ENCODE measurements at places on chromosomes 11 and 22.

- no peak for DNase-seq
Observed at GRCh38 chr11:69574608-69575255, 66.2 kb upstream of the CCND1 start.

GRCh38 chr11:1568441-1568911, 3.6 kb downstream of the DUSP8 start:
- no peak for DNase-seq

DNA sequence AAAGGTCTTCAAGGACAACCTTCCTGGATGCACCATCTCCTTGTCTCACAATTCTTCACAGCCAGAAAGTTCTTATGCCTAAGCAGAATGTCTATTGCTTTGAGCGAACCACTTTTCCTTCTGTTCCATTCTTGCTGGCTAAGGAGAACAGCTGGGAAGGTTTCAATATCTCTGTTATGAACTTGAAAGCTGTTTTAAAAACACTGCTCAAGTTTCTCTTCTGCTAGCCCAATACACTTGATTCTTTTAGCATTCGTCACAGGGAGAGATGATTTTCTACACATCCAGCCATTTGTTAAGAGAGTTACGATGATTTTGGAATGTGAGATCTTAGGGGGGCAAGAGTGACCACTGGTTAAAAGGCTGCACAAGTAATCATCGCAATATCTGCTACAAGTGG, 249.3 kb downstream of the KIRREL3 start:
- DNase-seq = no peak

DNA sequence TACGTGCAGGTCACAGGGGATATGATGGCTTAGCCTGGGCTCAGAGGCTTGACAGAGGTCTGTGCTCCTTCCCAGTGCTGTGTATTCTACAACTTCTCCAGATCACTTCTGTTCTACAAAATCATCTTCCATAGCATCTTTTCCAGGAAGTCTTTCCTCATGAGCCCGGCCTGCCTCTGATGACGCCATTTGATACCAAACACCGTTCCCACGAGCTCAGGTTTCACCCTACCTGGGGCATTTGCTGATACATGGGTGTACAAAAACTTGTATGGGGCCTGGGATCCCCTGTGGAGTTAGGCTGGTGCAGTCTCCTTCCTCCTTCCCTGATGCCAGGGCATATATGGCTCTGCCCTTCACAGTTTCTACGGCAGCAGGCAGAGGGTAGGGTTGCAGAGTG, 78.7 kb downstream of the NECTIN1 start:
- no peak for DNase-seq

GRCh38 chr11:61041755-61042518, 60.4 kb upstream of the CD5 start:
- no peak for DNase-seq

GRCh38 chr22:31492151-31492550, 2.5 kb upstream of the EIF4ENIF1 start:
- DNase-seq = no peak

DNA sequence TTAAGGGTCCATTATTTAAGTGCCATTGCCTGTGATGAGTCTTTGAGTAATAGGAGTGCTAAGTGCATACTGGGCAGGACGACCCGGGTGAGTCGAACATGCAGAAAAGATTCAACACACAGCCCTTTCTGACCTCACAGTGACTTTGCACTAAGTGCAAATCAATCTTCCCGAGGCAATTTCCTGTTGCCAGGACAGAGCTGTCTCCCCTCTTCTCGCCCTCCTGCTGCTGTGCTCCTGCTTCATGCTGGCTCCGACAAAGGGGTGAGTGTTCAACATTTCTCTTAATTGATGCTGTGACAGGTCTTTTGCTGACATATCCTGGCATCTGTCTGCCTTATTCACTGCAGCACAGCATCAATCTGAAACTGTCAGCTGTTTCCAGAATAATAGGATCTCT, 42.0 kb downstream of the MCHR1 start:
- no peak for DNase-seq

DNA sequence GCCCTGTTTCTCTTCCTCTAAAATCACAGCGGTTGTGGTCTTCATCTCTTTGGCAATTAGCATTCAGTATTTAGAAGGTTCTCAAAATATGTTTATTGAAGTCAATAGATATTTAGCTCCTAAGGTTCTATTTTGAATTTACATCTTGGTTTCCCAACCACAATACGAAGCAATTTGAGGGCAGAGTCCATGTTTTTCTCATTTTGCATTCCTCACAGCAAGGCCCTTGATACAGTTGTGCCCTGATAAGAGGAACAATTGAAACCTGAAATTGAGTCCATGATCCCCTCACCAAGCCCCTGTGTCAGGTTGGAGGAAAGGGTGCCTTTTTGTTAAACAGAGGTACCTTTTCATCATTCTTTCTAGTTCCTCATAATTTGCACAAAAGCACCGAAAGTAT, 131.5 kb downstream of the CCDC81 start:
- no peak for DNase-seq

DNA sequence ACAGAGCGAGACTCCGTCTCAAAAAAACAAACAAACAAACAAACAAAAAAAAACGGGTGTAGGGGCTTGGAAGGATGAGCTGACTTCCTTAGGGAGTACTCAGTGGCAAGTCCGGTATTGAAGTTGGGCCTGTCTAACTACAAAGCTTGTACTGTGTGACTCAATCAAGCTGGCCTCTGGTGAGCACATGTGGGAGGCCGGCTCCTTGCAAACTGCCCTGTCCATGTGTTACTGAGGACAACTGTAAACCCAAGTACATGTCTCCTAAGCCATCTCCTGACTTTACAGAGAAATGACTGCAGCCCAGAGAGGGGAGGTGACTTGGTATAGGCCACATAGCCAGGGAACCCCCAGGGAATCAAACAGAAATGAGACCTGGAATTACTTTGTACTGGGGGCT, 11.6 kb downstream of the RIBC2 start:
- no peak for DNase-seq

DNA sequence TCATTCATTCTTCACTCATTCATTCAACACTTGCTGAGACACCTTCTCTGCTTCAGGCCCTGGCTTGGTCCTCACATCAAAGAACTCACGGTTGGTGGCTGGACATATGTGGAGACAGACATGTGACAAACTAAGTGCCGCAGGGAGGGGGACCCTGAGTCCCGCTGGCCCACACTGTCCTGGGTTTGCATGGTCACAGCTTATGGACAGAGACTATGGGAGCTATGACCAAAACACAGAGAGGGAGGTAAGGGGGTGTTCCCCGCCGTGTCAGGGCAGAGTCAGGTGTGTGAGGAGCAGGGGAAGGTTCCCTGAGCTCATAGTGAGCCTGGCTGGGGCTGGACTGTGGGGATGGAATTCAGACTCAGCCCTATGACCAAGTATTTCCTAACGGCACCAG, 123.1 kb downstream of the MPPED1 start:
- no peak for DNase-seq

GRCh38 chr11:79786961-79787360, 346.1 kb upstream of the TENM4 start:
- DNase-seq = no peak

Data from cortex of kidney (tissue), 1 donor.